ENCODE measurements at places on chromosomes 6 and 20.
A peak's percentile ranks its signal among the peaks of the same experiment; 100 is the strongest.

GRCh38 chr20:62635852-62636251 lies 6.5 kb upstream of the SLCO4A1 start:
- DNase-seq: no peak

DNA sequence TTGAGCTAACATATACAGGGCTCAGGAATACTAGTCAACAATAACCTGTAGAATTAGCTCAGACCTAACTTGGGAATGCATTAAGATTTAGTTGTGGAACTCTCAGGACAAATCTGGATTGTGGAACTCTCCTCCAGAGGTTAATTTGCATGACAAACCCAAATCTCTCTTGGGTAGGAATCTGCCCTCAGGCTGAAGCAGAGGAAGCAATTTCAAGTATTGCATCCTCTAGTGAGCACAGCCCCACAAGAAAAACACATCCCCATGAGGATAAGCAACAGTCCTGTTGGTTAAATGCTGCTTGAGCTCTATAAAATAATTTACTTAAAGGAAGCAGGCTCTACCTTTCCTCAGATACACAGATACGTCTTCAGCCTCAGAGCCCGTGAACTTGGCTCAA lies 170.9 kb upstream of the STXBP5 start:
- no peak for DNase-seq

DNA sequence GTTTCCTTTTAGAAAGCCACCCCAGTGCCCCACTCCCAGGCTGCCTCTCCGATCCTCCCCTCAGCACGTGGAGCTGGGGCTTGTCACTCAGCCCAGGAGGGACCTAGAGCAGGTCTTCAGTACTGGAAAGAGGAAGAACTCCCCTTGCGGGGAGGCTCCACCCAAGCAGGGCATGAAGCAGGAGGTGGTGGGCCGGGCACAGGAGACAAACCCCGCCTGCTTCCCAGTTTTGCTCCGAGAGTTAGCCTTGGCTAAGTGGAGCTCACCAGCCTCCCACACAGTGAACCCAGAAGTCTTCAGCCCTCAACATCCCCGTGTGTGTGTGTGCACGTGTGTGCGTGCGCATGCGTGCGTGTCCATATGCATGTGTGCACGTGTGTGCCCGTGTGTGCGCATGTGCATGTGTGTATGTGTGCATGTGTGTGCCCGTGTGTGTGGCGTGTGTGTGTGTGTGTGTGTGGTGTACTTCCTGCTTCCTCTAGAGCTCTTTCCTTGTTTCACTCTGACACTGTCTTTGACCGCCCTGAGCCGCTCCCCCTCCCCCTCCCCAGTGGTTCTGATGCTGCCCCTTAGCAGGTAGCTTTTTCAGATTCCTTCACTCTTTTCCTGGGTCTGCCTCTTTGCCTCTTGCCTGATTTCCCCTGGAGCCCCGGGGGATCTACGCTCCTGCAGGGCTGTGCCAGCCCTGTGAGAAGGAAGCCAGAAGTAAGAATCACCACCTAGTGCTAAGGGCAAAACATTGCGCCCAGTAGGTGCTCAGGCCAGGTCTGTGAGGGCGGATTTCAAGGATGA lies 239.8 kb downstream of the CDC5L start:
- no peak for DNase-seq

DNA sequence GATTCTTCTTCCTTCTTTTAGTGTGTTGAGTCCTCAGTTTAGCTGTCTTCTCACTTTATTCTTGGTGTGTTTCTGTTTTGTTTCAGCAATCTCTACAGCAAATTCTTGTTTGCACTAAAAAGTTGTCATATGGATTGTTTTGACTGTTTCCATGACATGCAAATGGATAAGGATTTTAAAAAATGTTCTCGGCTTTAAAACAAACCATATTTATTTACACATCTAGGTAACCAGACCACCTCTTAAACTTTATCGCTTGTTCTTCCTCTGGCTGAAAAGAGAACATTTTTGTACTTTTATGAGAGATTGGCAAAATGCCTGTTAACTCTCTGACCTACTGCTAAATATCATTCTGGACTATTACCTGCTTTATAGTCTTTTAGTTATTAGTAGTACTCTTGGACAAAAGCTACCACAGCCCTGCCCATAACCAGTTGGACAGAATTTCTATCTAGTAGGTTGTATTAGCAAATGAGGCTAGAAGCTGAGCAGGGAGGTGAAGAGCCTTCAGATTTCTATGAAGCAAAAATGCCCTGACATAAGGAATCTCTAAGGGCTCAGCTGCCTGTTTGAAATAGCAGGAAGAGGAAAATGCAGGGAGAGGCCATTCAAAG lies 268.3 kb downstream of the CD109 start:
- DNase-seq: no peak

- no peak for DNase-seq
Observed at GRCh38 chr20:57611586-57612311, 8.5 kb downstream of the ZBP1 start.

DNA sequence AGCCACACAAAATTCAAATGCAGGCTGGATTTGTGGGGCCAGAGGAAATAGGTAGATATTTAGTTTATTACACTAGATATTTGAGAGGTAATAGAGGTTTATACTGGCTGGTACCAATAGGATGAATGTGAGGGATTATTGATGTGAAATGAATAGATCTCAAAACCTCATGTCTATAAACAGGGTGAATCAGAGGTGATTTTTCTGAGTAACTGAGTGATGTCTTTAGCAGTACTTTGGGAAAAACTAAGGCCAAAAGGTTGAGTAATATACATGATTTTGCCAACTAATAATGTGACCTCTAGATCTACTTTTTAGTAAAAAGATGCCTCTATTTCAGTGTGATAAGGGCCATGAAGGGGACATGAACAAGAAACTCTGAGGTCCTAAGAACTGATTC lies 86.8 kb downstream of the HAO1 start:
- no peak for DNase-seq

GRCh38 chr20:6583134-6583738 lies 184.2 kb upstream of the BMP2 start:
- no peak for DNase-seq

DNA sequence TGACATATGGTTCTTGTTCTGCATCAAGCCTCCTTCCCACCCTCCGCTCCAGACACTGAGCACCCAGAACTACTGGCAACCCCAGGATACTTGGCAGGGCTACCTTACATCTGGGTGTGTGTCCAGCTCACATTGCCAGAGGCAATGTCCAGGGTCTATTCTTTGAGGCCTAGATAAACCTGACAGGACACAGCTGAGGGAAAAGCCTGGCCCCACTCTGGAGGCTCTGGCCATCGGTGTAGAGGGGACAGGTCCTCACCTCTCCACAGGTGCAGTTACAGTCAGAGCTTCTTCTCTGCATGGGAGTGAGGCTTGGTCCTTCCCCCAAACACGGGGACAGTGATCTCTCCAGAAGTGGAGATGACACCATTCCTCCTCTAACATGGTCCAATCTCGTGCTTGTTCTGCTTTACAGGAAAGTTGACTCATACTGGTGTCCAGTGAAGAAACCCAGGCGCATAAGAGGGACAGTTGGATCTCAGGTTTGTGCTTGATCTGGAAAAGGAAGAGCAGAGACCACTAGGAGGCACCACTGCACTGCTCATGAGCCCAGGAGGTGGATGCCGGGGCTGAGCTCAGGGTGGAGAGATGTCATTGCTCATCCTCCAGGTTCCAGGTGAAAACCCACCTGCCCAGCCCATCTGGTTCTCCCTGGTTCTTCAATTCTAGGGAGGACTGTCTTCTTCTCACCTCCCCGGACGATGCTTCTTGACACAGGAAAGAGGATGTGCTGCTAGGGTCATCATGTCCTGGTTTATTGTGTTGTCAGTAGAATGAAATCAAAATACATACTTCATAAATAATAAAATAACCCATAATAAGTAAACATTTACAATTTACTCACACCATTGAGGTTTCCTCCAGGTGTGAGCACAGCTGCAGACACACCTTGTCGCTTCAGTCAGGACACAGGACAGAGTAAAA lies 14.7 kb downstream of the HLA-F start:
- peak; percentile 57 for DNase-seq
